ENCODE measurements at places on chromosomes 16 and 17.

- DNase-seq, result no peak
These were observed 227.9 kb downstream of the MAF start for GRCh38 chr16:79372503-79373184.

GRCh38 chr17:48373130-48373830 is 56.7 kb downstream of the SKAP1 start:
- no peak for DNase-seq

GRCh38 chr16:17408296-17408695 is 62.5 kb downstream of the XYLT1 start:
- DNase-seq, result no peak

GRCh38 chr17:48556576-48557401 is 11.9 kb upstream of the HOXB2 start:
- DNase-seq, result no peak

- DNase-seq, result no peak
These were observed 1.5 kb upstream of the GPRC5C start for GRCh38 chr17:74430385-74430705.

DNA sequence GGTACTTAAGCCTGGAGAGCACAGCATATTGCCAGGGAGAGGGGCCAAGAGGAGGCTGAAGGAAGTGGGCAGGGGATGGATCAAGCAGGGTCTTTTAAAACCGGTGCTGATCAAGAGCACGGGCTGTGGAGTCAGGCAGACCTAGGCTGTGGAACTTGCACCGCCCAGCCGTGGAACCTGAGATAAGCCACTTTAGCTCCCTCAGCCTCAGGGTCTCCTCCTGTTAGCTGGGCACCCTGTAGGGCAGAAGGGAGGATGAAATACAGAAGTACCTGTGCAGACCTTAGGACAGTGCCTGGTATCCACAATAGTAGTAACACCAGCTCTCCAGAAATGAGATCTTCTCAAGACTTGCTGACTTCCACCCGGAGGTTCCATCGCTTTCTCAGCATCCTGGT is 9.3 kb downstream of the ODAD4 start:
- DNase-seq, result no peak

GRCh38 chr16:58056580-58056979 is 31.0 kb downstream of the MMP15 start:
- DNase-seq, result no peak

DNA sequence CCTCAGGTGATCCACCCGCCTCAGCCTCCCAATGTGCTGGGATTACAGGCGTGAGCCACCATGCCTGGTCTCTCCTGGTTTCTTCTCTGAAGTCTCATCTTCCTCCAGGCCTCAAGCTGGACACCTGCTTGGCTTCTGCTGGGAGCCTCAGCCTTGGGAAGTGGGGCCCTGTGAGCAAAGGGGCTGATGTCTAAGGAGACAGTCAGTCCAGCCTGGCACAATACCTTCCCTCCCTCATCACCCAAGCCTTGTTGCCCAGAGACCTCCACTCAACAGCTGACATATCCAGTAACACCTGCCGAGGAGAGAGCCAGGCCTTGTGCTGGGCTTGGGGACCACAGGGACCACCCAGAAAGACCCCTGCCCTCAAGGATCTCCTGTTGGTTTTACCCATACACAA is 251.6 kb downstream of the GSG1L start:
- no peak for DNase-seq

- DNase-seq, result no peak
These were observed 331.3 kb upstream of the EEF2KMT start for GRCh38 chr16:5428932-5429331.

- DNase-seq, result no peak
These were observed 324.6 kb downstream of the C16orf95 start for GRCh38 chr16:86992587-86992986.

DNA sequence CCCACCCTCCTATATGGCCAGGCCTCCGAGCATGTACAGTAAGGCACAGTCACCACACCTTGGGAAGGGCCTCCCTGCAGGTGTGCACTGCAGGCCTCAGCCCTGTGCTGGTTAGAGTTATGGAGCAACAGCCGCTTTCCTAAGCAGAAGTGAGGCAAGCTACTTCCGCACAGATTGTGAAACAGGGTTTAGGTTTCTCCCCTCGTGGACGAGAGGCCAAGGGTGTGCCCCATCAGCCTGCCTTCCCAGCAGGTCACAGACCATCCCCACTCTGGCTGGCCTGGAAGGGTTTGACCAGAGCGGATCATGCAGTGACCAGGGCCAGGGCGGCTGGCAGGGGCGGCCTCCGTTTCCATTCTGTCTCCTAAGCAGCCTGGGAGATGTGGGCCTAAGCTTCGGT is 4.7 kb downstream of the MSRB1 start:
- DNase-seq, result no peak

DNA sequence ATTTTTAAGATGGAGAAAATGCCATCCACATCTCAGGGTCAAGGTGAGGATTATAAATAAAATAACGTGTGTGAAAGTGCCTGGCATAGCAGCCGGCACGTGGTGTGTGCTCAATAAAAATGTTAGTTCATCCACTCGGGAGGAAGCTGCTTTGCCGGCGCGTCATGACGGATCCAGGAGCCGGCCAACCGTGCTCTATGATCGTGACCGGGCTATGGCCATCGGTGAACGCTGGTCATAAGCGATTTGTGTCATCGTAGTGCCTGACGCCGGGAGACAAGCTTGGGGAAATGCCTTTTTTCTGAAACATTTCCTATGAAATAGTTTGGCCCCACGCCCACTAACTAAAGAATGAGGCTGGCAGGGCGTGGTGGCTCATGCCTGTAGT is 74.0 kb downstream of the CMC2 start:
- no peak for DNase-seq

- DNase-seq, result no peak
These were observed 15.0 kb downstream of the GNA13 start for GRCh38 chr17:65041518-65041917.

DNA sequence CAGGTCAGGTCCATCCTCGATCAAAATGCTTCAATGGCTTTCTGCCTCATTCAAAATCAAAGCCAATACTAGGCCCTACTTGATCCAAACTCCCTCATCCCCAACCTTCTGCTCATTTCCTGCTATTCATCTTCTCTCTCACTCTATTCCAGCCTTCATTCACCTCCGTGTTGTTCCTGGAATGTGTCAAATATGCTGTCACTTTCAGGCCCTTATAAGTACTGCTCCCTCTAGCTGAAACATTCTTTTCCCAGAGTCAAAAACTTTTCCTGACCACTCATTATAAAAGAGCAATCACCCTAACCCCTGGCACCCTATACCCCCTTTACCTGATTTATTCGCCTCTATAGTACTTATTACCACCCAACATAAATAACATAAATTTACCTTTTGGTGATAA is 303.7 kb upstream of the PMFBP1 start:
- DNase-seq, result no peak

Measured in NCI-H1436 treated with DMSO at 0.1 percent for 48 hours (cell line).